ENCODE measurements at places on chromosomes 1 and 21.

DNA sequence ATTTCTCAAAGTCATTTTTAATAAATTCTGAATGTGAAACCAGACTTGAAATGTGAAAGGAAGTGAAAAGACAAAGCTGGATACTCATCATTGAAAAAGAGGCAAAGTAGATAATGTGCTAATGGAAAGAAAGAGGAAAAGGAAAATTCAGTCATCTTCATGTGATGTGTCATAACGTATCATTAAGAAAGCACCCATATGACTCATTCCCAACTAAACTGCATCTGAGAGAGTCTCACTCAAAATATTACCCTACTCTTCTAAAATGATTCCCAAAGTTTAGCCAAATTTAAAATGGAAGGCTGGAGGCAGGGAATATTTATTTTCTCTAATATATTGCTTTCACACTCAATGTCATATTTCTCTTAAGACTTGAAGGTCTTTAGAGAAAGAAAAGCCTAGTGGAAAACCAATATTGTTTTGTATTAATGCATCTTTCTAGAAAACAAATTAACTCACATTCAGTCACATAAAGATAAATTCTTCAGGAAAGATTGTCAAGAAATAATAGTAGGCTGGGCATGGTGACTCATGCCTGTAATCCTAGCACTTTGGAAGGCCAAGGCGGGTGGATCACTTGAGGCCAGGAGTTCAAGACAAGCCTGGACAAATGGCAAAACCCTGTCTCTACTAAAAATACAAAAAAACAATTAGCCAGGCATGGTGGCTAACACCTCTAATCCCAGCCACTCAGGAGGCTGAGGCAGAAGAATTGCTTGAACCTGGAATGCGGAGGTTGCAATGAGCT is 129.9 kb downstream of the SLC30A10 start:
- no peak for DNase-seq

DNA sequence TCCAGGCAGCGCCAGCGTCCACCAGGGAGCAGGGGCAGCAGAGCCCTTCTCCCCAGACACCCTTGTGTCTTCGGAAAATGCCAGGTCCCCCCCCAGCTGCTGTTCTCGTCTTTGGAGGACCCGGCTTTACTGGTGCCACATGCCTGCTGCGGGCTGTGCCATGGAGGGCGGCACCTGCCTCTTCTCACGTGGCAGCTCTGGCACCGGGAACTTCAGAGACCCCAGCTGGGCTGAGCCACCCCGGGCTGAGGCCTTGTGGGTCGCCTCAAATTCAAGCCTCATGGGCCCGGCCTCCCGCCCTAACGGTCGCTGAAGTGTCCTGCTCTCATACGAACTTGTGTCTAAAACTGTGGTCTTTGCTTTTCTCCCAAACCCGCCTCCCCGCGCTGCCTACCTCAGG is 27.0 kb upstream of the C1orf159 start:
- DNase-seq, result no peak

DNA sequence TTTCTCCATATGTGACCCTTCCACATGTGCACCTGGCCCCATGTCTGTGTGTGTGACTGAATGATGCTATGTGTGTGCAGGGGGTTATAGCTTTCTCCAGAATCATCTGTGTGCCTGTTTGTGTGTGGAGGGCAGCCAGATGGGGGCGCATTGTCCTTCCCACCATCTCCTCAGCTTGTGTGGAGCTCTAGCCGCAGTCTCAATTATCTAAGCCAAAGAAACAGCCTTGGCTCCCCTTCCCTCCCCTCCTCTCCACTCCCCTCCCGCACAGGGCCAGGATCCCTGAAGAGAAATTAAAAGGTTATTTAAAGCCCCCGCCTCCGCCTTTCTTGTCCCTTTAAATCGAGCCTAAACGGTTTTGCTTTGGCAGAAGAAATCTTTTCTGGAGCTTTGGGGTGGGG is 1.8 kb upstream of the DMBX1 start:
- DNase-seq, result no peak

GRCh38 chr1:45686015-45686287 is 382 bp downstream of the GPBP1L1 start:
- peak; percentile 84 for DNase-seq

GRCh38 chr1:39507230-39507928 is 15.9 kb downstream of the BMP8A start:
- no peak for DNase-seq

GRCh38 chr21:46429754-46430681 is 28.7 kb upstream of the DIP2A start:
- DNase-seq, result peak; percentile 40

DNA sequence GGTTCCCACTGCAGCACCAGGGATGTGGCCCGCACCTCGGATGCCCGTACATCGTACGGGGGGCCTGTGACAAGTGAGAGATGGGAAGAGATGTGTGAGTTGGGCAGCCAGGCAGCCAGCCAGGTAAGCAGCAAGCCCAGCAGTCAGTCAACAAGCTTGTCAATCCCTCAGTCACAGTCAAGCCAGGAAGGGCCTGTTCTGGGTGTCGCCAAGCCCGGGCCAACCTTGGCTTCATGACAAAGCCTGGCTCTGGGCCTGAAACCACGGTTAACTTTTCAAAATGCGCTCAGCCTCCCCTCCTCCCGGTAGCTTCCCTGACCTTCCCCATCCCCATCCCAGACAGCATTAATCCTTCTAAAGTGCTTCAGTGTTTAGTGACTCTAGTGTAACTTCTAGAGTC is 31.8 kb downstream of the MYOM3 start:
- DNase-seq, result no peak

DNA sequence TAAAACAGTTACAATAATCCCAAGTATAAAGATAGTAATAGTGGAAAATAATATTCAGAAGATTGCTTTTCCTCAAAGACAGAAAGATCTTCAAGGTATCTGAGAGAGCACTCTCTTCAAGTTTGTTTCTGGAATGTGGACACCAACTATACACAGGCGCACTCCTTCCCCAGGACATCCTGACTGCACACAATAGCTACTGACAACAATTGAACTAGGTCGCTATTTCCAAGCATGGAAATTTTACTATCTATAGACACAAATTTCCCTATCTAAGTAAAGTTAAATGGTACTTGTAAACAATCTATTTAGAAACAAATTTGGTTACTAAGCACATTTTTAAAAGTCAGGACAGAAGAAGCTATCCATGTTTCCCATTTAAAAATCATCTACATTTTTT is 19.1 kb downstream of the ARHGAP29 start:
- no peak for DNase-seq

DNA sequence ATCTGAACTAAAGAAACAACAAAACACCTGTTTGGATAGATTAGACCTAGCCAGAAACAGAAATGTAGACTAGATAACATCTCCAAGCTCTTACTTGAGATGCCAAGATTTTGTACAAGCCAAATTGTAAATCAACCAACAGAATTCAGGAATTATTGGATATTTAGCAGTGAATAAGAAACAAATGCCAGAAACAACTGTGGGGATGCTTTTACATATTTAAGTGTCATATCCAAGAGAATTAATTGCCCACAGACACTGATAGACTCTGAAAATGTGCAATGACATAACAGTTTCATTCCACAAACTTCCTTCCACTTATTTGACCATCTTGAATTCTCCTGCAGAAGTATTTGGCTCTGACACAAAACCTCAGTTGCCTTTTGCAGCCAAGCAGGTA is 92.3 kb downstream of the SGIP1 start:
- no peak for DNase-seq
